ENCODE measurements at places on chromosomes 7 and 10. TPM values are rescaled to one million over a fixed set of nuclear protein-coding genes. Genes with fewer than 3 reads are reported as not detected.

DNA sequence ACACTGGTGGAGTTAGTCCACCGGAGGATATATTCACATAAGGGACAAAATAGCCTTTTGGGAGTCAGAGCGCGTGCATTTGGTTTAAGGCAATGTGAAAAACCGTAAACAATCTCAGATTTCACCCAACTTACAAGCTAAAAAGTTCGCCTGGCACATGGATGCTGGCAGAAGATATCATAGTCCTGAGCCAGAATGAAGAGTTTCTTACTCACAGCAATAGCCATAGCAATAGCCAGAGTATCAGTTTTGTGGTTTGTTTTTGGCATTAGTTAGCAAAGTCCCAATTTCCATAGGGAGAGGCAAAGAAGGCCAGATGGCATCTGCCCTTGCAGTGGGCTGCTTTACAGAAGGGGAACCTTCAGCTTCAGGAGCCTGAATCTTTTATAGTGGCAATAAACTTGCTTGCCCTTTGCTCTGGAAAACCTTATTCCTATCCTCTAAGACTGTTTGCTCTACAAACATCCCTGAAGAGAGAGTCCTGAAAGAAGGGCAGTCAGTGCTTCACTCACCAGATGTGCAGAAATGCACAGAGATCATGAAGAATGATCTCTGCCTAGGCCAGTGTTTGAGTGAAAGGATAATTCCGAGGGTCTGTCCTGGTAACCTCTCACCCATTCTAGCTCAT, 28.7 kb upstream of the RSBN1L start:
- DNase-seq, result no peak

- no peak for DNase-seq
Measured at GRCh38 chr7:116290740-116291139, 80.4 kb downstream of the TES start.

DNA sequence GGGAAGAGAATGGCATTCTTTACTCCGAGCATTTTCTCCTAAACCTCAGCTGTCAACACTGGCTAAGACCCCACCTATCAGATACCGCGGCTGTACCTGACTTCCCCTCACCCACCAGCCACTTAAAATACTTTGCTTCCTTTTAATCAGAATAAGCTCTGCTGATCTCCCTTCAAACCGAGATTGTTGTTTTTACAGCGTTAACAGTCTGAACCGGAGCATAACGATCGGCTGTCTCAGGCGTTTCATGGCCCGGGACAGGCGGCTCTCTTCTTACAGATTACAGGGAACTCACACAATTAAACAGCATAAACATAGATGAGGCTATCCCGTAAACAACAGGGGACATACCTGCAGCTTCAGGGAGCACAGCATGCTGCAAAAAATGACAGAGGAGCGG, 174.3 kb upstream of the RNF32 start:
- DNase-seq, result no peak

- DNase-seq, result no peak
Measured at GRCh38 chr7:74464931-74465886, 11.5 kb downstream of the GTF2IRD1 start.

DNA sequence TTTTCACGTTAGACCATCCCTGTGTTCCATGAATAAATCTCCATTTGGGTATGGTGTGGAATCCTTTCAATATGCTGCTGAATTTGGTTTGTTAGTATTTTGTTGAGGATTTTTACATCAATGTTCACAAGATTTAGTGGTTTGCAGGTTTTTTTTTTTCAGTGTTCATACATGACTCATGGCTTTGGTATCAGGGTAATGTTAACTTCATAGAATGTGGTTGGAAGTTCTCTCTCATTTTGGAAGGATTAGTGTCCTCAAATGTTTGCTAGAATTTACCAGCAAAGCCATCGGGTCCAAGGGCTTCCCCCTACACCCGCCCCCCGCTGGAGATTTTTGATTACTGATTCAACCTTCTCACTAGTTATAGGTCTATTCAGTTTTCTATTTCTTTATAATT, 398.0 kb downstream of the NXPH1 start:
- DNase-seq, result no peak

GRCh38 chr10:68828833-68829232, 1.5 kb downstream of the STOX1 start:
- DNase-seq, result no peak

DNA sequence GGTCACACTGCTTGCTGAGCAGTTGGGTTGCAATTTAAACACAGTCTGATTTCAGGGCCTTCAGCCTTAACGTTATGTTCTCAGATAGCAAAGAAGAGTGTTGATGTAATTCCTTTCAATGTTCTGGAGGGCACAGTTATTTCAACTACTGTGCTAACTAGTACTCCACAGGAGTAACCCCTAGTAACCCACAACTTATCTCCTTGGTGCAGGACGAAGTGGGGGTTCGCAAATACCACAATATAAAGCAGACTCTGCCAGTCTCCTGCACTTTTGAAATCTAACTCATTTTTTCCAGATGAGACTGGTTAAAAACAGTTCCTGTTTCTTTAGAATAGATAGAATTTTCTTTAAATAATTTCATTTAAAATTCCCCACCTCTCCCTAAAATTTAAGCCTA, 47.1 kb upstream of the NCAPG2 start:
- DNase-seq, result no peak

DNA sequence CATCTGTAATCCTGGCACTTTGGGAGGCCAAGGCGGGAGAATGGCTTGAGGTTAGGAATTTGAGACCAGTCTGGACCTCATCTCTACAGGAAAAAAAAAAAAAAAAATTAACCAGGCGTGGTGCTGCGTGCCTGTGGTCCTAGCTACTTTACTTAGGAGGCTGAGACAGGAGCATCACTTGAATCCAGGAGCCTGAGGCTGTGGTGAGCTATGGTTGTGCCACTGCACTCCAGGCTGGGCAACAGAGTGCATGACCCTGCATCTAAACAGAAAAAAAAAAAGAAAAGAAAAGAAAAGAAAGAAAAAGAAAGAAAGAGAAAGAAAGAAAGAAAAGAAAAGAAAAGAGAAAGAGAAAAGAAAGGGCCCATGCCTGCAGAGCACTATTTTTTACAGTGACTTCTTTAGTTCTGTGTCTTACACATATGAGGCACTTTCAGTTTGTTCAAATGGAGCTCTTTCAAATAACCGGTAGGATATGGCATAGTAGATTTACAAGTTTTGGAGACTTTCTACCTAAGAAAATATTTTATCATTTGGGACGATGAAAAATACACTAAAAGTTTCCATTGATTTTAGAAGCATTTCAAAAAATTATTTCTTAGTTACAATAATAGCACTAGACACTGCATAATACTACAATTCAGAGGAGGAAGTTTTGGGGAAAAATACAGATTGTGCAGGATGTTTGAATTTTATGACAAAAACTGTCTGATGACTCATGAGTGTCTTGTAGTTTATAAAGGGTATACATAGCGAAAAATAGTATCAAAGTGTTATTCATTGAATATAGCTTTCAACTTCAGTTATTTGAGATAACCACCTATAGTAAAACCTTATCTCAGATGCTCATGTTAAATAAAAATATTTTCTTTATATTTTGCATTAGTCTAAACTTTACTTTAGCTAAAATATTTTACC, 75.9 kb downstream of the MDFIC start:
- no peak for DNase-seq

PLAC9 gene
- not detected for total RNA-seq

Data from activated CD4-positive, alpha-beta T cell treated with anti-CD3 and anti-CD28 coated beads, Interleukin-2, amount 10 ng/mL, durations not matched to agents 24 days and 14 days (primary cell).